Uterus (tissue), 4 donors: ENCODE measurements at places on chromosomes 13 and 19.
A peak's percentile ranks its signal among the peaks of the same experiment; 100 is the strongest.

DNA sequence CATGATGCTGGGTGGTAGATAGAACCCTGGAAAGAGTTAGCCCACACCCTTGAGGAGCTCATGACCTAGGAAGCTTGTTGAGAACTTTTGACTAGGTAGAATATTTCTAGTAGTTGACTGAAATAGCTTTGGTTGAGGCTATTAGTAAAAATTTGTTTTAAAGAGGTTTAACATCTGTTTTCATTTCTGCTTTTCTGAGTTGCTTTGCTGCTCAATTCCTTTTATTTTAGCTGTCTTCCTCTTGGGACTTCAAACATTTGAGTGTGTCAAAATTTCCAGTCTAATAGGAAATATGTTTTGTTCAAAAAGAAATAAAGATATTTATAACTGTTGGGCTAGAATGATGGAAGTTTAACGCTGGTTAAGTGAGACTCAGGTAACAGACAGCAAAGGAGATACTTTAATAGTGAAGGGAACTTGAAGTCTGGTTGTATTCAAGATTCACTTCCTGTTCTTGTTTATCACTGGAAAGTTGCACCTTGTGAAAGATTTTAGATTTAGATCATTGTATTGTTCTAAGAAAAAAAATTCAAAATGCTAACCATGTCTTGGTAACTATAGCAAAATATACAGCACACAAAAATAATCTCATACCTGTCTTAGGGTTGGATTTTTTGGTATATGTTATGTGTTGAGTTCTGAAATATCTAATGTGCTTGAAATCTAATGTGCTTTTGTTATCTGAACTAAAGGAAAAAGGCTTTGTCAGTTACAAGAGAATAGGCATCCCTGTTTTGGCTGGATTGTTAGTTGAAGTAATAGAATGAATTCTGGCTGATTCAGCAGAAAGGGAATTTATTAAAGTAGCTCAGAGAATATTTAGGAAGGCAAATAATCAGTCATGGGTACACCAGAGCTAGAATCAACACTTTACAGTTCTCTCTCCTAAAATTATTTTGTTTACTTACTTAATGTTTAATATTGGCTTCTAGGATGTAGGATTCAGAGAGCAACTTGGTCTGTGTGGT lies 24.4 kb upstream of the GPR18 start:
- DNase-seq, result no peak

- no peak for DNase-seq
Measured at GRCh38 chr13:27053902-27054595, 117.6 kb downstream of the USP12 start.

GRCh38 chr19:39557811-39558623 lies 18.1 kb upstream of the EID2 start:
- DNase-seq, result no peak

DNA sequence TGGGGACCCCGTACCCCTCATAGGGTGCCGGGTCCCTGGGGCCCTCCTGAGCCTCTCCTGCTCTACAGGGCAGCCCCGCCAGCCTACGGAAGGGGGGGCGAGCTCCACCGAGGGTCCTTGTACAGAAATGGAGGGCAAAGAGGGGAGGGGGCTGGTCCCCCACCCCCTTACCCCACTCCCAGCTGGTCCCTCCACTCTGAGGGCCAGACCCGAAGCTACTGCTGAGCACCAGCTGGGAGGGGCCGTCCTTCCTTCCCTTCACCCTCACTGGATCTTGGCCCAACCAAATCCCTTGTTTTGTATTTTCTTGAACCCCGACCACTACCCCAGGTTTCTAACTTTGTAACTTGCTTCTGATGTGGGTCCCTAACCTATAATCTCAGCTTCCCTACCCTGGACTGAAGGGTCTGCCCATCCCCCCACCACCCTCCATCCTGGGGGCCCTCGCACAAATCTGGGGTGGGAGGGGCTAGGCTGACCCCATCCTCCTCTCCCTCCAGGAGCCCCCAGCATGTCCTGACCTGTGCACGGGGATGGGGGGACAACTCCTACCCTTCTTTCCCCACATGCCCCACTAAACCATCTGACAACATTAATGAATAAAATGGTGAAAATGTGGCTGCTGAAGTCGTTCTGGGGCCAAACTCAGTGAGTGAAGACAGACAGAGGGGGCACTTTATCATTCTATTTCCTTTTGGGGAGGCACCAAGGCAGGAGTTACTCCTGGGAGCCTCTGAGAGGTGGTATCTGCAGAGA lies 13.0 kb downstream of the ARHGAP33 start:
- DNase-seq, result no peak

DNA sequence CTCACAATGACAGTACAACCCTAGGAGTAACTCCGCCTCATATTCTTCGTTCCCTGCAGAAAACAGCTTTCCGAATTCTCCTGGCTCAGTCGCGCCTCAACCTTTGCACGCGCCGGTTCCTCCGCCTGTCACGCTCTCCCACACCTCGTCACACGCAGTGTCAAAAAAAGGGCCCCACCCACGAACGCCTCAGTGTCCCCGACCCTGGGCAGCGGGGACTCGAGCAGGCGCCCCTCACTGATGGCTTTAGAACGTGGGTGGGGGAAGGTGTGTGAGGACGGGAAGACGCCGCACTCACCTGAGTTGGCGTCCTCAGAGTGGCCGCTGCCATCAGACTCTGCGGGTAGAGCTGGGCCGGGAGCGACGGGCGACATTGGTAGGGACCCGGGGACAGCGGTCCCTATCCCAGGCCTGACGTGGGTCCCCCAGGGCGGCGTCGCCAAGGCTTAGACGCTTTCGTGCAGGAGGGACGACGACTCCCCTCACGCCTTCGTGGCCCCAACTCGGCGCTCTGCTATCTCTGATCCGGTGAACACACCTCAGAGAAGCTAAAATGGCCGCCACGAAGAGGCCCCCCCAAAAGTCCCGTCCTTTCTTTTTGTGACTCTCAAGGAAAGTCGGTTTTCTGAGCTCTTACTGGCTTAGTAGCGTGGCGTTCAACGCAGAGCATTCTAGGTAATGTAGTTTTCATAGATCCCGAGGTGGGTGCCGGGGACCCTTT lies at the start of gene ZNF154:
Gene ZNF154 (minus strand): TSS at position 564 of the 721 bp plus-strand sequence. CDS start 233 bp downstream, at position 331.
- DNase-seq, result no peak

- no peak for DNase-seq
Measured at GRCh38 chr13:113620036-113620796, 35.7 kb downstream of the TFDP1 start.

GRCh38 chr13:110062077-110062776 lies 244.7 kb downstream of the COL4A1 start:
- DNase-seq, result no peak

DNA sequence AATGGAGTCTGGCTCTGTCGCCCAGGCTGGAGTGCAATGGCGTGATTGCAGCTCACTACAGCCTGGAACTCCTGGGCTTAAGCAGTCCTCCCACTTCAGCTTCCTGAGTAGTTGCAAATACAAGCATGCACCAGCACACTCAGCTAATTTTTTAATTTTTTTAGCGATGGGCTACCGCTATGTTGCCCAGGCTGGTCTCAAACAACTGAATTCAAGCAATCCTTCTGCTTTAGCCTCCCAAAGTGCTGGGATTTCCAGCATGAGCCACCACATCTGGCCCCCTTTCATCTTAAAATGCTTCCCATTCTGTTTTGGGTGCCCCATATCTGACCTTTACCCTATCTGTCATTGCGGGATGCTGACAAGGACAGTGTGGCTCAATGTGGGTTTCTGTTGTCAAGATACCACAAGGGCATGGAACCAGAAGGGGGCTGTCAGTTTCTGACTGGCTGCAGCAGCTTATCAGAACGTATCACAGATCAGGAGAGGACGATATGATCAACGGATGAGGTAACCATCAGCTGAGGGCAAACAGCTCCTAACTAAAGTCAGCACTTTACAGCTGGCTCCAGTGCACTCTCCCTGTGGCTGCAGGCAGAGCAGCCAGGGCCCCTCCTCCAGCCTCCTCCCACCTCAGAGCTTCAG lies 32.4 kb downstream of the GPR42 start:
- DNase-seq, result no peak

- no peak for DNase-seq
Measured at GRCh38 chr19:4264812-4265211, 14.3 kb upstream of the SHD start.

- DNase-seq, result peak; percentile 80
Measured at GRCh38 chr13:50529154-50529882, 314.2 kb downstream of the DLEU7 start.

GRCh38 chr13:29754473-29754806 lies 96.0 kb downstream of the UBL3 start:
- no peak for DNase-seq

DNA sequence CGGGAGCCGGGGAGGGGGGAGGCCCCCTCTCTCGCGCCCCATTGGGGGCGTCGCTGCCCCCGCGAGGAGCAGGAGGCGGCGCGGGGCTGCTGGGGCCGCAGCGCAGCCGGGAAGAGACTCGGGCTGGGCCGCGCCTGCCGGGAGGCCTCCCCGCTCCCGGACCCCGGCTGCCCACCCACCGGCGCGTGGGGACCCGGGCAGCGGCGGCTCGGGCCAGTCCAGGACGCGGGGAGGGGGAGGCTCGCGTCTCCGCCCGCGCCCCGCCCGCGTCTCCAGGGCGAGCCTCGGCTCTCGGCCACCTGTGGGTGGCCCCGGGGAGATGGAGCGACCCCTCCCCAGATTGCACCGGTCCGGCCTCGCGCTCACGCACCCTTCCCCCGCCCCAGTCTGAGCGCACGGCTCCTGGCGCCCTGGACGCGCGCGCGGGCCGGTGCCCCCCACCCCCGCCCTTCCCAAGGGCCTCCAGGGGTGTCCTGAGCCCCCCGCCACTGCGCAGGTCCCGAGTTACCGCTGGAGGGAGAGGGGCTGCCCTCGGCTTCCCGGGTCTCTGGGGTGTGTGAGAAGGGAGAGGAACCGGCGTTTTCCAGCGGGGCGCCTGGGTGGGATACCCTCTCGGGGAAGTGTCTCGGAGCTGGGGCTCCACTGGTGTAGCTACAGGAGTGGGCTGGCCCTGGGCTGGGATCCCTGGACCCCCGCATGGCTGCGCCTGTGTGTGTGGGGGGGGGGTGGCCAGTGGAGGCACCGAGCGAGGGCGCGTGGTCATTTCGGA lies 645 bp downstream of the PALM start:
- DNase-seq, result no peak

GRCh38 chr13:42328672-42329071 lies 56.7 kb downstream of the AKAP11 start:
- DNase-seq, result no peak

DNA sequence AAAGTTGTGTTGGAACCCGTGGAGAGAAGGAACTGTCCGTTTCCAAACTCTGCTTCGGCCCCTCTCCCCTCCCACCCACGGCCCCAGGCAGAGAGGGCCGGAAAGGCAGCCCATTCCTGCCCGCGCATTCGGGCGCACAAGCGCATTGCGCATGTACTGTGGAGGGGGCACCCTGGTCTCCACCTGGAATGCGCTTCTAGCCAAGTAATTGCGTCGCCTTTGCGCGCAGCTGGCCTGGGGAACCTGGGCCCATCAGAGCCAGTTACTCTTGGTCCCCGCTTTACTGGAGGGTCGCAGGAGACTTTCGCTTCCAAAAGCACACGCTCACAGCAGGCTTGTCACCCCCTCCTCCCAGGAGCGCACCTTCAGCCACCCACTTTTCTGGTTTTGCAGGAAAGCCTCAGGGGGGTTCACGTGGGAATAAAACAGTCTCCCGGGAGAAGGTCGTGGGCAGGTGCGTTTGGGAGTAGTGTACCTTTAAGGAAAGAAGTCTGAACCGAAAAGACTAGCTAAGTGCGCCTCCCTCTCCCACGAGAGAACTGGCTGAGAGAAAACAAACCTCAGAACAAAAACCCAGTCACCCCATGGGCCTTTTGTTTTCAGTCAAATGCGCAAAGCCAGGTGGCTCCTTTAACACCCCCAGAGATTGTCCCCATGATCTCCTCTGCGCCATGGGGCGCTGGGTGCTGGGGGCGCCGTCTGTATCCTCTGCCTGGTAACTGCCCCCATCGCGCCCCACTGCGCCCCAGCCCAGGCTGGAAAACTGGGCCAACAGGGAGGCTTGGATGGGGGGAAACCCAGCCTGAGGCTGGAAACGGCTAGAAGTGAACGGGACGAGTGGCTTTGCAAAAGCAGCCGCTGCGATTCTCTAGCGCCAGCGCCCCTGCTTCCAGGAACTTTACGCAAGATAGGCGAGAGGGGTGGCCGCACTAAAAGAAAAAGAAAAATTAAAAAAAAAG lies 28.5 kb downstream of the GSX1 start:
- no peak for DNase-seq

- DNase-seq, result no peak
Measured at GRCh38 chr13:34039678-34040077, 221.7 kb downstream of the RFC3 start.

DNA sequence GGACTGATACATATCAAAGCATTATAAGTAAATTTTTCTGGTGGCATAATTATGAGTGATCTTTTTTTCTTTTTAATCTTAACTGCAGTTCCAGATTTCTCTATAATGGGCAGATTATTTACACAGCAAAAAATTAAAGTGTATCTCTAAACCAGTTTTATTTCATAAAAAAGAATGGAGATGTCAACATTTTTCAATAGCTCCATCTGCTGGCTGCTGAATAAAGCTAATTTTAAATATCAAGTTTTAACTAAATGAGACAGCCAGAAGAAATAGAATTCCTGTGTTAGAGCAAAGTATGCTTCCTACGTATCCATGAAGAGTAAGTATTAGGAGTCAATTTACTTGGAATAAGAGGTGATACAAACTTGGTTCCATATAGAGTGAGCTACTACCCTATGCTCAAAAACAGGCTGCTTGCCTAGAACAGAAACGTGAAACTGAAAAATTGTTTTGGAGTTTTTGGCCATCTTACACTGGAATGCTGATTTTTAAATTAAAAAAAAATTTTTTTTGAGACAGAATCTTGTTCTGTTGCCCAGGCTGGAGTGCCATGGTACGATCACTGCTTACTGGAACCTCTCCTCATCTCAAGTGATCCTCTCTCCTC lies 5.0 kb upstream of the PDS5B start:
- DNase-seq, result no peak

- no peak for DNase-seq
Measured at GRCh38 chr13:33213024-33213768, 72.4 kb downstream of the STARD13 start.

- no peak for DNase-seq
Measured at GRCh38 chr19:20171285-20171684, 4.3 kb downstream of the ZNF486 start.

GRCh38 chr19:4279267-4279529 lies 132 bp downstream of the SHD start:
- no peak for DNase-seq
